ENCODE measurements at places on chromosomes 5 and 9. TPM values are rescaled to one million over a fixed set of nuclear protein-coding genes. Genes with fewer than 3 reads are reported as not detected.

SPAG8 gene
- total RNA-seq, result 1.3 TPM

CPEB4 gene
- total RNA-seq, result 39.9 TPM

ERBIN gene
- 69.7 TPM for total RNA-seq

F2RL2 gene
- total RNA-seq, result 34.1 TPM

FOXD1 gene
- 6.8 TPM for total RNA-seq

GEMIN5 gene
- 20.7 TPM for total RNA-seq

EFNA5 gene
- 1.1 TPM for total RNA-seq

IL5 gene
- not detected for total RNA-seq

EGFL7 gene
- 28.3 TPM for total RNA-seq

FRMD3 gene
- total RNA-seq, result 2.6 TPM

PCDHGA7 gene
- total RNA-seq, result 10.3 TPM

MARCHF11 gene
- not detected for total RNA-seq

PLCXD3 gene
- total RNA-seq, result 1.7 TPM

LMX1B gene
- total RNA-seq, result under 0.01 TPM

FOXD4L5 gene
- total RNA-seq, result 0.07 TPM

RASGEF1C gene
- total RNA-seq, result not detected

ADAMTSL1 gene
- 128 TPM for total RNA-seq

CSF2 gene
- total RNA-seq, result not detected

MZB1 gene
- total RNA-seq, result not detected

SARDH gene
- total RNA-seq, result 5.0 TPM

TNC gene
- total RNA-seq, result 364 TPM

PCDHGB5 gene
- 34.3 TPM for total RNA-seq

GPR150 gene
- 0.40 TPM for total RNA-seq

GABRA1 gene
- total RNA-seq, result 0.17 TPM

PCDHA3 gene
- total RNA-seq, result 0.20 TPM

TAF1L gene
- under 0.01 TPM for total RNA-seq

PHF2 gene
- total RNA-seq, result 15.6 TPM
